ENCODE measurements at places on chromosomes 2 and 18.

DNA sequence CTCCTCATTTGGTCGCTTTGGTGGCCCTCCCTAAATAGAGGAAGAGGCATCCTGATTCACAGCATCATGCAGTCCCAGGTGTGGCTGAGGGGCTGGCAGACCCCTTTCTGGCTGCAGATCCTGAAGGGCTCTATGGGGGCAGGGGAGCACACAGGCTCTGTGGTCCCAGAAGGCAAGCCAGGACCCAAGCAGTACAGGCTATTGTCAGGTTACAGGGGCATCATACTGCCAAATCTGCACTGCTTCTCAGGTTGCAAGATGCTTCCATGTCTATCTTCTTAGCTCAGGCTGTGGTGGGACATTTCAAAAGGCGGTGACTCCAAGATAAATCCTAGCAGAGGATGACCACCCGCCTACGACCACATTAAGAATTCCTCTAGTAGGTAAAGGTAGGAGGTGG lies 54.3 kb downstream of the TTC32 start:
- DNase-seq: no peak

DNA sequence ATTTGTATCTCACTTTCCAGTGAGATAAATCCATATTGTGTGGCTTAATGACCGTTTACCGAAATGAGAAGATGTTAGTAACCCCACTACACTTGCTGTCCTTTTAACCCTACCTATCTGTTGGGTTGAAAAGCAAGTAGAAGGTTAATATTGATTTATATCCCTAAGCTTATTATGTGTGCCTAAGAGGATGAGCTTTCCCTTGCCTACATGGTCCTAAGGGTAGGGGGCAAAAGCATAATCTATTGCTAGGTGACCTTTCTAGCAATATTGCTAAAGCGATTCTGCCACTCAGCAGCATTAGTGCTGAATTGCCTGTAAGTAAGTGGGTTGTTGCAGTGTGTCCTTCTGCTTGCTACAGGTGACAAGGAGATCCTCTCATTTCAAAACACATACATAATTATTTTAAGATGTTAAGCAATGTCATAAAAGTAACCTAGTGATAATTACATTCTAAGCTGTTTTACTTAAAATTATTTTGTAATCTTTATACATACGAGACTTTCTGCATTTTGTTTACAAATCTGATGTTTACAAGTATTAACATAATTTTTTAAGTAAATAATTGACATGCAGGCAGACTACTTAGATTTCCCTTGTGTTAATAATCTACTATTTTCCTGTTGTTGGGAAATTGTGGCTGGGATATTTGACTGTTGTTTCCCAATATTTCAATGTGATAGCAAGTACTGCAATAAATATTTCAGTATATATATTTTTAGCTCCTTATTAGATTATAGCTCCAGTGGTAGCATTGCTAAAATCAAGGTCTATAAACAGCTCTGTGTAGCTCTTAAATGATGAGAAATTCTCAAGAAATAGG lies 49.1 kb upstream of the CABYR start:
- no peak for DNase-seq

DNA sequence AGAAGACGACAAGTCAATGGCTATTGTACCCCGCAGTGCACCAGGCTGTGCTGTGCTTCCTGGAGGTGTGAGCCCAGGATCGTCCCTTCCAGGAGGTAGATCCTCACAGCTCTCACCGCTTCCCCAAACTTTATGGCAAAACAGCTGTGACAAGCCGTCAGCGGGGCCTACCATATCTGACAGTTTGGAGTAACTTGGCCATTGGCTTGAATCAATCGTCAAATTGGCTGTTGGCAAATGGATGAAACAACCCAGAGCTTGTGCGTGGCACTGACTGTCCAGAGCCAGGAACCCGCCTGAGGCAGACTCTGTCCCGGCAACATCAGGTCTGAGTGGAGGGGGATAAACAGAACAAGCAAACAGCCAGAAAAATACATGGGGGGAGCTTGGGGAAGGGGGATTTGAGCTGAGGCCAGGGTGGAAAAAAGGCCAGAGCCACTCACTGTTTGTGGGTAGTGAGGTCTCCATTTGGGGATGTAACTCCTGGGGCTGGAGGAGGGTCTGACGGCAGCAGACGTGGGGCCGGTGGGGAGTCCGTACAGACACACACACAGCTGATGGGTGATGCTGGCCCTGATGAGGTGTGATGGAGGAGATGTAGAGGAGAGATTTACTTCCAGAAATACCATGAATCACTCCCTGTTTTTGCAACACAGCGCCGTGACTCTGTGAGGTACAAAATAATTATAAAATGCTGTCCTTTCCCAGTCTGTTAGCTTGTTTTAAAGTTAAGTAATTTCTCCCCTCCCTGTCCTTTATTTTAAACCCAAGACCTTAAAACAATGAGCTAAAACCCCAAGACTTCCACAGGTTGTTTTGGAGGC lies 174.8 kb downstream of the TWIST2 start:
- no peak for DNase-seq

DNA sequence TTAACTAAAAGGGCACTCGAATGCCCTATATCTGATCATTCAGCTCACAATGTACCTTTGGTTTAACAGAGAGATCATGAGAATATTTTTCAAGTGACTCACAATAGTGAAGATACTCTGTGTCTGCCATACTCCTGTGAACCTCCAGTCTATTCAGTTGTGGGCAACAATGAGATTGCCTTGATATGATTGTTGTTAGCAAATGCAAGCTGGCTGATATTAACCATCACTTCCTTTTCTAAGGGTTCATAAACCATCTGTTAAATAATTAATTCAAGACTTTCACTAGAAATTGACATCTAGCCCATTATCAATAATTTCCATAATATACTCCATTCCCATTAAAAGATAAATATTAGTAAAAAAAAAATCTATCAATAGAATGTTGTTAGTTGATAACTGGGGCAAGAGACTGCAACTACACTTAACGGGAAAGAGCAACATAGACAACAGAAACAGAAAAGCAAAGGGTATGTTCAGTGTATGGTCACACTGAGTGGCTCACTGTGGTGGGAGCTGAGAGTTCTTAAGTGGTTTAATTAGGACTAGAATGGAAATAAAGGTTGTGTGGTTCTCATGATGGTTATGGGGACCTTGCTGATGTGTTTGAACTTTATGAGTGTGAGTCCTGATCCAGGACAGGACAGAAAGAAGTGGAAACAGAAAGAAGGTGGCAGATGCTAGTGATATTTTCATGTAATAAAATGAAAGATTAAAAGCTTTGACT lies 11.9 kb downstream of the IL18RAP start:
- DNase-seq: peak; percentile 40

DNA sequence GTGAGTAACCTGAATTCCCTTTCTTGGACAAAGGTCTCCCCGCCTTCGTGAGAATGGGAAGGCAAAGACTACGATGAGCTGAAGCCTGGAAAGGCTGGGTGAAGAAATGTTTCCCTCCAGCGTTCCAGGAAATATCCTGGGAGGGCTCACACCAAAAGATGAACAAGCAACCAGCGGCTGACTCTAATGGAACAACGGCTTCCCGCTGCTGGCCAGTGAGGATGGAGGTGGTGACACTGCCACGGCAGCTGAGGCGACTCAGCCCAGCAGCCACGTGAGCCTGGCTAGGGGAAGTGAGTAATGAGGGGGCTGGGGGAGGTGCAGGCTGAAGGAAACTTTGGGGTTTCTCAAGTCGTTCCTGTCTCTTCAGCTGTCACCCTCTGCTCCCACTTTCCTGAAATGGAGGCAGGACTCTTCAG lies 105.0 kb upstream of the SMAD7 start:
- peak; percentile 69 for DNase-seq

GRCh38 chr2:160652236-160652635 lies 158.6 kb upstream of the RBMS1 start:
- DNase-seq: peak; percentile 55

- DNase-seq: no peak
Measured at GRCh38 chr2:38876407-38876806, 631 bp downstream of the MORN2 start.

- DNase-seq: no peak
Measured at GRCh38 chr2:230873661-230874401, 9.1 kb downstream of the ITM2C start.

DNA sequence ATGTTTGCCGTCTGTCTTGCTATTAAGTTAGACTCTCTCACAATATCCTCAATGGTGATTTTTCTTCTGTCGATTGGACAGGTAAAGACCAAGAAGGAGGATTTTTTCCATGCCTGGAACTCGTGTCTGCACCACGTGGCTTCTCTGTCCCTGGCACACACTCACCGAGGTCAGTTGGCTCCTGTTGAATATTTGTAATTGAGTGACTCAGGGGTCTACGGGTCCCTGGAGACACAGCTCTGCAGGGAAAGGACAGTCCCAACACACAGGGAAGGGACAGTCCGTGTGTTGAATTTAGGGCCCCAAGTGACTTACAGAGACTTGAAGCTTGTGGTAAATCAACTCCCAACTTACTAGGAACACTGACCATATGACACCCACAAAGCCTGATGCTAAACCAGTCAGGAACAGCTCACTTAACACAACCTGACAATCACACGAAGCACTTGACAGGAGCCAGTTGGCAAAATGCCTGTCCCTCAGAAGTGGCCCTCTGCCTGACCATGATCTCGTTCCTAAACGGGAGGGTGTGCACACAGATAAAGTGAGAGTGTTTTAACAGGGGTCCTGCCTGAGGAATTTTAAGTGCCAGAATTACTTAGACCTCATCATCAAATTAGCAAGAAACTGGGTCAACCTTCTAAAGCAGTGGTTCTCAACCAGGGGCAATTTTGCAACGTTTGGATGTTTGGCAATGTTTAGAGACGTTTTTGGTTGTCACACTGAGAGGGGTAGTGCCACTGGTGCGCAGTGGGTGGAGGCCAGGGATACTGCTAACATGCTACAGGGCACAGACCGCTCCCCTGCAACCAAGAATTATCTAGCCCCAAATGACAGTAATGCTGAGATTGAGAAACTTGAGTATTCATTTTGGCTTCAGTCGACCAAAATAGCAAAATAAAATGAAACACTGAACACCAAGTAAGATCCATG lies 88.9 kb upstream of the BCL2L11 start:
- DNase-seq: no peak

- no peak for DNase-seq
Measured at GRCh38 chr2:163682695-163683094, 53.1 kb downstream of the FIGN start.

Data from hematopoietic multipotent progenitor cell treated with erythropoietin and hydrocortisone succinate and interleukin-3 and kit ligand, for 6 days (in vitro differentiated cells).